ENCODE measurements at places on chromosomes 3 and 15. TPM values are rescaled to one million over a fixed set of nuclear protein-coding genes. Genes with fewer than 3 reads are reported as not detected.

DNA sequence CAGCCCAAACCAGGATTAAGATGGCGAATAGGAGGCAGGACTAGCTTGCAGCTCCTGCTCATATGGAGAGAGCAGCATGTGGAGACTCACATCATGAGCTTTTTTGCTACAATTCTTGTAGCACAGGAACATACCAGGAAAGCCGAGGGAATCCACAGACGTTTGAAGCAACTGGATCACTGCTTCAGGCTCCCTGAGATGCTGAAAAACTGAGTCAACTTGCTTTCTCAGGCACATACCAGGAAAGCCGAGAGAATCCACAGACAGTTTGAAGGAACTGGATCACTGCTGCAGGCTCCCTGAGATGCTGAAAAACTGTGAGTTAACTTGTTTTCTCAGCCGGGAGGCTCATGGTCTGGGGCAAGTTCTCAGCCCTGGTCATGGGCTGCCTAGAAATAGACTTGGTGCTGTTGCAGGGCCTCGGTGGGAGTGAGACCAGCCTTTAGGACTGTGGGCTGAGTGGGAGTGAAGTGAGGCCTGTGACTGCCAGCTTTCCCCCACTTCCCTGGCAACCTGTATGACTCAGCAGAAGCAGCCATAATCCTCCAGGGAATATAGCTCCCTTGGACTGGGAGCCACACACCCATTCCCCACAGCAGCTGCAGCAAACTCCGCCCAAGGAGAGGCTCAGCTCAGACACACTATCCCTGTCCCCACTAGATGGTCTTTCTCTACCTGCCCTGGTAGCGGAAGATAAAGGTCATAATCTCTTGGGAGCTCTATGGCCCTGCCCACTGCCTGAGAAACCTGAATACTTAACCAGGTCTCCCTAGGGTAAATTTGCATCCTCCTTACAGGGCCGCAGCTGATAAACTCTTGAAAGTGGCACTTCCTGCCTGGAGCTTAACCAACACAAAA is 51.9 kb upstream of the PFN2 start:
- DNase-seq = no peak

GRCh38 chr3:31555204-31555603 is 22.5 kb downstream of the STT3B start:
- DNase-seq = no peak

DNA sequence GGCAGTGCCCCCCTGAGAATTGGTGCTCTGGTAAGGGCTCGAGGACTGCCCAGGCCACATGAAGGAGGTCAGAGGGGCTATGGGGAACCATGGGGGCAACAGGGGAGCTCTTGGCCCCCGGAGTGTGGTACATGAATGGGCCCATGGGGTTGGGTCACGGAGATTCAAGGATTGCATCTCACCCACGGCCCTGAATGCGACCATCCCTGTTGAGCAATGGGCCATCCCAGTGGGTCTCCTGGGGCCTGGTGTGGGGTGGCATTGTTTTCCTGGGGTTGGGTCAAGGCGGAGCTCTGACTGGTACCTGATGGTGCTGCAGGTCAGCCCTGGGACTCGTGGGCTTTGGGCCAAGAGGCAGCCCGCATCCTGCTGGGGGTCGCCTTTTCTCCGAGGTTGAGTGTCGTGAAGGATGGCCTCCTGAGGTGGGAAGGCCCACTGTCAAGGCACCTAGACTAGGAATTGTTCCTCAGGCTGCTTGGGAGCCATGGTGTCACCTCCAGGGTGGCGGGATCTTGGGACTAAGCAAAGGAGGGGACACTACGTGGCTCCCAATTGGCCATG is 198.3 kb downstream of the UBE3A start:
- no peak for DNase-seq

DNA sequence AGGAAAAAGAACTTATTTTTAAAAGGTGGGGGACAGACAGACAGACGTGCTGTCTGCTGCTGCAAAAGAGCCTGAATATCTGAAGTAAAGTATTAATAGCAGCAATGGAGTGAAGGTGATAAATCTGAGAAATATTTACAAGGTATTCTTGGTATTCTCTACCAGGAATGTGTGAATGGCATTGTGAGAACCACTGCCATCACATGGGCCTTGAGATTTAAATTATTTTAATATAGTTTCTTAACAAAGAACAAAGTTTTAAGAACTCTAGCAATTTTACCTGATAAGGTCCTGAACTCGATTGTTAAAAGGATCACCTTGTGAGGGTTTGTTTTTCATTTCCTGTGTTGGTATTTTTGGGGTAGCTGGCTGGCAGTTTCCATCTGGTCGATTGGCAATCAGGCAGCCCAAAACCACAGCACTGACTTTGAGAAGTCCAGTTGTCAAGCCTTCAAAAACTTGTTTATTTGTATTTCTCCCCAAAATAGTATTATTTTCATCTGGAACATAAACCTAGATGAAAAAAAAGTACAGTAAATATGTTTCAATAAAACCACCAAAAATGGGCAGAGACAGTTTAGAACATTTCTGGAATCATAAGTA is 97.3 kb downstream of the ISL2 start:
- no peak for DNase-seq

- no peak for DNase-seq
These were observed 213.2 kb downstream of the KCNMB2 start for GRCh38 chr3:178749471-178749870.

GRCh38 chr3:36380221-36381031 is at the start of gene STAC:
Gene STAC (plus strand): TSS chr3:36380504. CDS start chr3:36380644, 140 bp downstream.
- DNase-seq = peak; percentile 86

DNA sequence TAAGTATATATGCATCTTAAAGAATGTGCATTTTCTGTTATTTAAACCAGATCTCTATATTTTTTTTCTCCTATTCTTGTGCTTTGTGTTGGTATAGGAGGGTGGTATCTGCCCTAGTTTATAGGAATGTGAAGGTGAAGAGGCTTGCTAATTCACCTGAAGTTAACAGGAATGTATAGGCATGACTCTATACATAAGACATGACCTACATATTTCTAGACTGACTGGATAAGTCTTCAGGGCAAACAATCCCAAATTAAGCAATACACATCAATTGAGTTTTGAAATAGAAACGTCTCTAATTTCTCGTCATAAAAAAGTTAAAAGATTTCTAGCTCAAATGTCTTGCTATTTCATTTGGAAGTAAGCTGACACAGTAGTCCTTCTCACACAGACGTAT is 410.0 kb downstream of the DIPK2A start:
- DNase-seq = no peak

GRCh38 chr15:58519516-58519915 is 87.7 kb downstream of the LIPC start:
- no peak for DNase-seq

DNA sequence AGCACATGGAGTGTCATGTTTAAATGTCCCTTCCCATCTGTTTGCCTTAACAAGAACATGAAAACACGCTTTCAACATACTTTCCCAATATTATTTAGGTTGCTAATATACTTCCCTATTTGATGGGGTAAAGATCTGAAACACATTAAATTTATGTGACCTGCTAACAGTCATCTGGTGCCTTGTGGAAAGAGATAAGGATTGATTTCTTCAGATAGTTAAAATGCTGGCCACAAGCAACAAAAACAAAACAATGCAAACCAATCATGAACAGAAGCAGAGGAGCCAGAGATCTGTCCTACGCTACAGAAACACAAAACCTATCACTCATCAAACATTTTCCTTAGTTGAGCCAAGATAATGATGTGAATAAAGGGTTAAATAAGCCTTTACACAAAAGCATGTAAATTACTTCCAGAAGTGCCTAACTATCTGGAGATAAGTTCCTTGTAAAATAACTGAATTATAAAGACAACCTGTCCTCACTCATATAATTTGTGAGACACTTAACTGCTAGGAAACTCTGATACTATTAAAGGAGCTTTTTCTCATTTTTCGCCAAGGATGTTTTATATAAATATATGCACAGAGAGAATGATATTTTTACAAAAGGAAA is 109.9 kb downstream of the NSUN3 start:
- no peak for DNase-seq

- no peak for DNase-seq
These were observed 25.4 kb downstream of the COMMD2 start for GRCh38 chr3:149726716-149727407.

BSN gene
- 0.11 TPM for polyA plus RNA-seq

NAALADL2 gene
- polyA plus RNA-seq = 2.0 TPM

LRTM1 gene
- not detected for polyA plus RNA-seq

PLA1A gene
- polyA plus RNA-seq = 10.1 TPM

Measured in kidney (tissue), 22 donors.